ENCODE measurements at places on chromosomes 16 and 17.

- no peak for DNase-seq
These were observed 197.1 kb upstream of the RPL38 start for GRCh38 chr17:74006371-74006770.

- peak; percentile 96 for DNase-seq
These were observed 23.9 kb upstream of the FMNL1 start for GRCh38 chr17:45197555-45198334.

GRCh38 chr17:64920419-64921172 lies 1.3 kb upstream of the LRRC37A3 start:
- no peak for DNase-seq

GRCh38 chr17:11644265-11645212 lies 46.3 kb downstream of the DNAH9 start:
- peak; percentile 66 for DNase-seq

DNA sequence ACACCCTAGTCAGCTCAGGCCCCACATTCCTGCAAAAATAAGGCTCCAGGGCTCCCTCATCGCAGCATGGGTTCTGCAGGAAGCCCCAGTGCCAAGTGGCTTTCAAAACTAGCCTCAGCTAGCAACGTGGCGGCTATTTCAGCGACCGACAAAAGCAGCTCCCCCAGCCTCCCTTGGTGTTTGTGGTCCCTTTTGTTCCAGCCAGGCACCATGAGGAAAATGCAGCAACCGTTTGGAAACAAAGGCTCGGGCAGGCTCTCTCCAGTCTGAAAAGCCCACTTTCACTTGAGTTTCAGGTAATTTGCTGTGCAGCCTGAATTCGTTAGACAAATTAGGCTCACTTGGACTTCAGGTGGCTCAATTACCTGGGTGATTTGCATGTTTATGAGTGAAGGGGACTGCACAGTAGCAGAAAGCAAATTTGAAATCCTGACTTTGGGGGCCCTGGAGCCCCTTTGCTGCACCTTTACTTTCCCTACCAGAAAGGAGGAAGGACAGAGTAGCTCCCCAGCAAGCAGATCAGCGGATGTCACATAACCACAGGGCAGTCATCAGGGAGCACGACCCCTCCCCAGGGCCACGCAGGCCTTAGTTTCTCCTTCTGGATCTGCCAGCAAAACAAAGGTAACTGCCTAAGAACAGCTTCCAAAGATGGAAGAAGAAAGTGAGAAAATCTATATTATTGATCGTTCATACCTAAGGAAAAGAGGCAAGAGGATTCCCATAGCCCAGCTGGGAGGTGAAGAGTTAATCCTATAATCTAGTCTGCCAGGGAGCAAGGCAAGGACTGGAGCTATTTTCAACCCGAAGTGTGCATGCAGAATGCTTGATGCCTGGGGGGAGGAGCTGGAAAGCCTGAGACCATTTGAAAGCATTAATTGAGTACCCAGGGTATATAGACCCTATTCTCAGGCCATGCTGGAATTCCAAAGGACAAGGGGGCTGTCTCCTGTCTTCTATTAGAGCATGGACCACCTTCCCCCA lies 143.1 kb upstream of the SDK2 start:
- no peak for DNase-seq

- no peak for DNase-seq
These were observed 39.5 kb downstream of the ST3GAL2 start for GRCh38 chr16:70399381-70399780.

DNA sequence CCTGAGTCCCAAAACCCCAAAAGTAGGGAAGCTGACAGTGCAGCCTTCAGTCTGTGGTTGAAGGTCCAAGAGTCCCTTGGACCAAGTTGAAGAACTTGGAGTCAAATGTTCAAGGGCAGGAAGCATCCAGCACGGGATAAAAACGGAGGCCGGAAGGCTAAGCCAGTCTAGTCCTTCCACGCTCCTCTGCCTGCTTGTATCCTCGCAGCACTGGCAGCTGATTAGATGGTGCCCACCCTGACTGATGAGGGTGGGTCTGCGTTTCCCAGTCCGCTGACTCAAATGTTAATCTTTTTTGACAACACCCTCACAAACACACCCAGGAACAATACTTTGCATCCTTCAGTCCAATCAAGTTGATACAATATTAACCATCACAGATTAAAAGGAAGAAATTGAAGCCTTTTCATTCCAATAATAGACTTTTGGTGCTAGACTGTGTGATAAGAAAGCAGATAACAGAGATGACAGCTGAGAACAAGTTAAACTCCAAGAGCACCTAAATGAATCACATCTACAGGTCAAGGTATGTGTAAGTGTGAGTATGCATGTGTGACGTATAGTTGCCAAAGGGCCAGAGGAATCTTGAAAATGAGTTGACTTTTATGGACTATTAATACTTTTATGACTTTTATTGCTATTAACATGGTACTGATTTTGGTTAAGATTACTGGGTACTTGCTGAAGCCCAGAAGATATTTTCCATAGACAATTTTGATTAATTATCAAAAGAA lies 933.5 kb upstream of the SOX9 start:
- no peak for DNase-seq

DNA sequence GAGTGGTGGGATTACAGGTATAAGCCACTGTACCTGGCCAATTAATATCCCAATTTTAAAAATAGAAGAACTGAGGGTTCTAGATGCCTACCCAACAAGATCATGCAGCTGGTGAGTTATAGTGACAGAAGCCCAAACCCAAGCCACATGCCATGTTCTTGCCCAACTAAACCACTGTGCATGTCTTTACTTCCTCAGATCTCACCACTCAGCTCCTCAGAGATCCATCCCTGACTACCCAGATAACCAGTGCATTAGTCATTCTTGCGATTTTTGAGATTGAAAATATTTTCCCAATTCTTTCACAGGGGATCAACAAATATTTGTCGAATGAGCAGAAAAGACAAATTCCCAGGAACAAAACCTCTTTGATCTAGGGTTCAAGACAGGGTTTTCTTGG lies 303.1 kb downstream of the CBLN1 start:
- DNase-seq: no peak

- DNase-seq: no peak
These were observed 3.0 kb downstream of the CD79B start for GRCh38 chr17:63928966-63929695.

DNA sequence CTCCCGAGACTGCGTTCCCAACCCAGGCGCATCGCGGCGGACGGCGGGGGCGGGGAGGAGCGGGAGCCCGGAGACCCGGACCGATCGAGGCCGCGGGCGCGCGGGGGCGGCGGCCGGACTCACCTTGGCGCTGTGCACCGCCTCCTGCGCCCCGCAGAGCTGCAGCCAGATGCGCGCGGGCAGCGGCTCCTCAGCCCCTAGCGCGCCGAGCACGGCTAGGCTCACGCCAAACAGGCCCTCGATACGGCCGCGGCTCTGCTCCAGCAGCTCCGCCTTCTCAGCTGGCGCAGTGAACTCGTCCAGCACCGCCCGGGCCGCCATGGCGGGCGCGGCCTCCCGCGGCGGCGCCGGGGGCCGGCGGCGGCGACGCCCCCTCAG lies 339 bp downstream of the N4BP1 start:
- peak; percentile 75 for DNase-seq

GRCh38 chr16:20814784-20815183 lies 8.5 kb downstream of the REXO5 start:
- DNase-seq: no peak

DNA sequence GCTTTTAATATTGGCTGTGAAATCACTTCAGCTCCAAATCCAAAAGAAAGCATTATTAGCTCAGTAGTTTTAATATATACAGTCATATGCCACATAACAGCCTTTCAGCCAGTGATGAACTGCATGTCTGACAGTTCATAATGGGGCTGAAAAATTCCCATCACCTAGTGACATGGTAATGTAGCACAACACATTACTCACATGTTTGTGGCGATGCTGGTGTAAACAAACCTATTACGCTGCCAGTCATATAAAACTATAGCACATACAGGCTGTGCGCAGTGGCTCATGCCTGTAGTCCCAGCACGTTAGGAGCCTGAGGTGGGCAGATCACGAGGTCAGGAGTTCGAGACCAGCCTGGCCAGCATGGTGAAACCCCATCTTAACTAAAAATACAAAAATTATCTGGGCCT lies 92.2 kb downstream of the TUBD1 start:
- DNase-seq: no peak

DNA sequence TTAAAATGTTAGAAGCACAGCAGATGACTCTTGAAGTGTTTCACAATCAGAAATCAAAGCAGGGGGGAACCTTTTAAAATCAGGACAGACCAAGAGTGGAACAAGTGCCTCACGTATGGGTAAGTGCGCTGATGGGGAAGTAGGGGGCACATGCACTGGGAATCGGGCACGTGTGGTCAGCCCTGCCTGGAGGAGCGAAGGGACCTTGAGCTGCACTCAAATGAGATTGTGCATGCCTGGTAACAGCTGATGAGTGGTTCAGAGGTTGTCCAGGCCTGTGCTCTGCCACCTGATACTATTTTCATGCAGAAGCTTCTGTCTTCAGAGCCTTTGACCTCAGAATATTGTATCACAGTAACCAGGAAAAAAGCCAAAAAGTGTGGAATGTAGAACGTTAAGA lies 13.7 kb upstream of the XYLT2 start:
- DNase-seq: no peak

DNA sequence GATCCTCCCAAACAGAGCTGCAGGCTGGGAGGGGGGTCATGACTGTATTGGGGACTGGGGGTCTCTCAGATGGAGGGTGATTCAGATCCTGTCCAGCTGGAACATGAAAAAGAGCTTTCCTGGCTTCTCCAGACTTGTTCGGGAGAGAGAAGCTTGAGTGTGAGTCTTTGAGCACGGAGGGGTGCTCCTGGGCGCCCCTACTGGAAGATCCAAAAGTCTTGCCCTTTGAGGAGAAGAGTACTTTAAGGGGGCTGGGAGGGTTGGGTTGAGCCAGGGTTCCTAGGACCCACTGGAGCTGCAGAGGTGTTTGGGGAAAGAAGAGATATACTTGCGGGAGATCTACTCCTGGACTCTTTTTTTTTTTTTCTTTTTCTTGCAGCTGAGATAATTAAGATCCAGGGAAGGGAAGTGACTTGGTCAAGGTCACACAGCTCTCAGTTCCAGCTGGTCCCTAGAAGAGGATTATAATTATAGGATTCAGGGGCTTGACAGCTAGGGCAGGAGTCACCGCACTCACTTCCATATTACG lies 8.4 kb downstream of the RARA start:
- DNase-seq: peak; percentile 86

- DNase-seq: no peak
These were observed 28.0 kb upstream of the ABCA9 start for GRCh38 chr17:69088643-69089200.

GRCh38 chr16:1019231-1020090 lies 37.9 kb downstream of the SOX8 start:
- peak; percentile 93 for DNase-seq

DNA sequence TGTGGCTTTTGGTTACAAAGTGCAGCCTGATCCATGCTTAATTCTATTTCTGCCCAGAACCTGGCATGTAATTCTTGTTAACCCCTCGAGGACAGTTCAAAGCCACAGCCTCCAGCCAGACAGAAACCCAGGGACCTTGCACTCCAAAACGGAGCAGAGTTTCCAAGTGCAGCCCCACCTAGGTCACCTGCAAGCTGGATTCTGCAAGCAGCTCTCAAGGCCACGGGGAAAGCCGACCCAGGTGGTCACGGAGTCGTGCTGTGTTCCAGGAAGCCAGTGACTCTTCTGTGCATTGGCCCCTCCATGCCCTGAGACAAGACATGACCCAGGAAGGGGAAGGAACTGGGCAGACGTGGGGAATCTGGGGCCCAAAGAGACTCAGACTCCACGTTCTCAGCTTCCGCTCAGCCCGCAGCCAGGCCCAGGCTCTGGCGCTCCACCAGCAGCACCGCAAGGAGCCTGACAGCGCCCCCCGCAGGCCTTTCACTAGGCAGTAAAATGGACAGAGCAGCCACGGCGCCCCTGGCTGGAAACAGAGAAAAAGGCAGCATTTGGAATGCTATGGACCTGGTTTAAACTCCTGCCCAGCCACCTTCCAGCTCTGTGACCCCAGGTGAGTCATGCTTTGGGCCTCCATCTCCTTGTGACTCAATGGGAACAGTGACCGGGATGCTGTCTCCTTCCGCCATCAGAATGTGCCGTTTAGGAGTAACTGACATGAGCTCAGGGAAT lies 27.3 kb upstream of the GSG1L start:
- DNase-seq: no peak

GRCh38 chr16:649631-650030 lies 466 bp downstream of the WDR90 start:
- peak; percentile 43 for DNase-seq

- no peak for DNase-seq
These were observed 10.6 kb downstream of the PRPSAP1 start for GRCh38 chr17:76343106-76343505.

DNA sequence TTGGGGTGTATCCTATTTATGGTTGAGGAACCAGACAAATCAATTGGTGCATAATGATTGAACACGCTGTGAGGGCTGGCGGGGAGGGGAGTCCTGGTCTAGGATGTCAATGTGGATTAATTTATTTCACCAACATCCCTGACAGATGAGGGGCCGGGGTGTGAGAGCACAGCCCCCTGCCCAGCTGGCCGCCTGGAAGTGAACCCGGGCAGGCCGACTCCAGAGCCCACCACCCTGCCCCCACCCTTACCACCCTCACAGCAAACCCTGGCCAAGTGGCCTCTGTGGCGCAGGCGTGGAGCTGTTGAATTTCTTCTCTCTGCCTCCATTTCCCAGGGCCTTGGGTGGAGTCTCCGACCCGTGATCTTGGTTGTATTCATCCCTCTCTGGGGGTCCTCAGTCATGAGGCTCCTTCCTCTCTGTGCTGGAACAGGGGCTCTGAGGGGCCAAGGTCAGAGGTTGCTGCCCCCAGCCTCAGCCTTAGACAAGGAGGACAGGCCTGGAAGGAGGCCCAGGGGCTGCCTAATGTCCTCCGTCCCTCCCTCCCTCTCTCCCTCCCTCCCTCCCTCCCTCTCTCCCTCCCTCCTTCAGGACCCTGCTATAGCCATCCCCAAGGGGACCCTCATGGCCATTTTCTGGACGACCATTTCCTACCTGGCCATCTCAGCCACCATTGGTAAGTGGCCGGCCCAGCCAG lies 12.6 kb downstream of the SLC12A3 start:
- no peak for DNase-seq

DNA sequence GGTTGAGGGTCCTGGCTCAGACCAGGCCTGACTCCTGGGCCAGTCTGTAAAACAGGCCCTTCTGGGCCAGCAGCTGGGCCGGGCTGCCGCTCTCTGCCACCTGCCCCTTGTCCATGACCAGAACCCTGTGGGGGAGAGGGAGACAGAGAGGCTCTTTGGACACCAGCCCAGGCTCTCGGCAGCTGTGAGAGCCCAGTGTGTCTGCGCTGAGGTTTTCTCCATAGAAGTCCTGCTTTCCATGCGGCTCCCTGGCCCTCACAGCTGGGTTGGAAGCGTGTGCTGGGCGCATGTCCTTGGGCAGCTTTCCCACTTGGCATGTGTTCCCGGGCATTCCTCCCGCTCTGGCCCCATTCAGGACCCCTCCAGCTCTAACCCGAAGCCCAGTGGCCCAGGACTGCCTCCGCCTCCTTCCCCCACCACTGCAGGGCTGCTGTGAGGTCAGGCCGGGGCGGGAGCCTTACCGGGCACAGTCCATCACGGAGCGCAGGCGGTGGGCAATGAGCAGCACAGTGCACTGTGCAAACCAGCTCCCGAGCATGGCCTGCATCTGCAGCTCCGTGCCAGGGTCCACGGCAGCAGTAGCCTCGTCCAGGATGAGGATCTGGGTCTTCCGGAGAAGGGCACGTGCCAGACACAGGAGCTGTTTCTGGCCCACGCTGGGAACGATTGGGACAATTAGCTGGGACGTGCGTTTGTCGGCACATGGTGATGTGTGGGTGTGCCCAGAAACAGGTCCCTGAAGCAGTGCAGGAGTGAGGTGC lies 73.0 kb downstream of the ABCC6 start:
- DNase-seq: peak; percentile 29
